ENCODE measurements at places on chromosomes 7 and 10.

GRCh38 chr10:98374217-98374985 is 40.6 kb downstream of the PYROXD2 start:
- peak; percentile 45 for DNase-seq
- H3K4me3 ChIP-seq, result no peak overlapping the region
- H3K36me3 ChIP-seq, result no peaks in the 10 kb centered on the region
- H3K4me1 ChIP-seq, result peaks cover 28% of the 10 kb centered on the region
- peak overlapping the region; percentile 28 for H3K27ac ChIP-seq
- no peaks in the 10 kb centered on the region for H3K27me3 ChIP-seq

GRCh38 chr10:12657489-12657888 is 308.1 kb downstream of the CAMK1D start:
- no peaks in the 10 kb centered on the region for H3K4me1 ChIP-seq
- peaks cover 71% of the 10 kb centered on the region for H3K27me3 ChIP-seq
- no peak overlapping the region for H3K27ac ChIP-seq
- no peak for DNase-seq
- H3K4me3 ChIP-seq, result no peak overlapping the region

DNA sequence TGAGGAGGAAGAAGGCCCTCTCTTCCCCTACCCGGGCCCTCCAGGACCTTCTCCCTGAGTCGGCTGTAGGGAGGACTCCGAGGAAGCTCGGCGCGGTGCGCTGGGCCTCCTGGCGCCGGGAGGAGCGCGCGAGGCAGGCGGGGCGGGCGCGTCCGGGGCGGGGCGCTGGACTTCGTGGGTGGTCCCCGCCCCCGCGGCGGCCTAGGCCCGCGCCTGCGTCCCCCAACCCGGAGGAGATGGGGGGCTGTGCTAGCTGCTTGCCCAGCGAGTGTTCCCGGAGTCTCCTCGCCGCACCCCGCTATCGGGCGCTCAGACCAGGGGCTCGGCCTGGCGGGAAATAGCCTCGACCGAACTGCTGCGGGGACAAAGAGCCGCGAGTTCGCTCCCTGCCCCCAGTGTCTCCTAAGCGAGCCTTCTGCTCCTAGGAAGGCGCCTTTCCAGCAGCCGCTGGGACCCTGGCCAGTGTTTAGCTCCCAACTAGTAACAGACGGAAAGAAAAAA is 19.2 kb upstream of the SMO start:
- H3K36me3 ChIP-seq, result peaks cover 8% of the 10 kb centered on the region
- no peak overlapping the region for H3K27ac ChIP-seq
- H3K4me3 ChIP-seq, result no peak overlapping the region
- no peaks in the 10 kb centered on the region for H3K27me3 ChIP-seq
- DNase-seq, result peak; percentile 18
- H3K4me1 ChIP-seq, result no peaks in the 10 kb centered on the region

DNA sequence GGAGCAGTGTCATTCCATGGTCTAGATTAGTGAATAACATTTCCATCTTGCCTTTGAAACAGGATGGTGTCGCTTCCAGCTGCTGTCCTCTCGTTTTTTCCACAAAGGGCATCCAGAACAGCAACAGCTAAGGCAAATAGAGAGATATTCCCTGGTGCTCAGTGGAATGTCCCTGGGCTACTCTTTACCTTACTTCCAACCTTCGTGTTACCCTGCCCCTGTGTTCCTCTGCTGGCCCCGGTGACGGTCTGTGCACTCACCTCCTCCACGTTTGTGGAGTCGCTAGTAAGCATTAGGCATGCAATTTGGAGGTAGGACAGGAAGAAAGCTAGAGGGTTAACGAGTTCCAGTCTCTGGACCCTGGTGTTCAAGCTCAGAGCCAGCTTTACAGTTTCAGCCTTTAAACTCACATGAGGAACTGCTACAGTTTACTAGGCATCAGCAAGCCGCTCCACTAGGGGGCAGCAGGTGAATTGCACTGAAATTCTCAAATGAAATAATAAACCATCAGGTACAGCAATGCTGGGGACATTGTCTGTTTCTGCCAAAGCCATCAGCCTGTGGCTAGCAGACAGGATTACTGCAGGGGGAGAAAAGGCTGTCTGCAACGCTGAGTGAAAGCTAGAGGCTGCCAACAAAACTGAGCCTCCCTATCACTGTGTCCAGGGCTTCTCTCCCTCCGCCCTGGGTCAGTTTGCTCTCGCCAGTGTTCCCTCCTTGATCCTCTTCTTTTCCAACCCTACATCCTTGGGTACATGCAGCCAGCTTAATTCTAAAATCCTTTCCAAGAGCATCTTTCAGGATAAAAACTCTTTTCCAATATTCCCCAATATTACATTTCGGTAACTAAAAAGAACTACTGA is 9.0 kb downstream of the MRPL32 start:
- peaks cover 8% of the 10 kb centered on the region for H3K36me3 ChIP-seq
- H3K27me3 ChIP-seq, result no peaks in the 10 kb centered on the region
- no peak overlapping the region for H3K27ac ChIP-seq
- DNase-seq, result peak; percentile 88

GRCh38 chr7:74287303-74288033 is 1.7 kb upstream of the CLIP2 start:
- H3K4me3 ChIP-seq, result peak overlapping the region; percentile 68
- no peaks in the 10 kb centered on the region for H3K27me3 ChIP-seq
- DNase-seq, result peak; percentile 57
- H3K4me1 ChIP-seq, result peaks cover 42% of the 10 kb centered on the region

DNA sequence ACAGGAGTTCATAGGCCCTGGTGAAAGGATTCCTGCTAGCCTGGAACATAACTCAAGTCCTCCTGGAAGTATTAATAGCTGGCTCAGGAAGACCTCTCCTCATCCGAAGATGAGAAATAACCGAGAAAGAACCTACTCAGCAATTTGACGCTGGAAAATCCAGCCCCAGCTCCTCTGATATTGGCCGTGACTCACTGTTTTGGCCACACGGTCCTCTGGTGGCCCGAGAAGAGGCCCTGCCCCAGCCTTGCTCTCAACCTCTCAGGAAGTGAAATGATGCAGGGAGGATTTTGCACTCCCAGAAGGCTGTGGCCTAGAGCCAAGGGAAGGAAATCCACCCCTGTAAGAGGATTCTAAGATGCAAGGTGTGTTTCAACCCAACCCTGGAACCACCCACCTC is 121.6 kb downstream of the MTPAP start:
- H3K27ac ChIP-seq, result no peak overlapping the region
- H3K4me1 ChIP-seq, result peaks cover 13% of the 10 kb centered on the region
- H3K36me3 ChIP-seq, result no peaks in the 10 kb centered on the region
- H3K4me3 ChIP-seq, result no peak overlapping the region
- peaks cover 14% of the 10 kb centered on the region for H3K27me3 ChIP-seq

DNA sequence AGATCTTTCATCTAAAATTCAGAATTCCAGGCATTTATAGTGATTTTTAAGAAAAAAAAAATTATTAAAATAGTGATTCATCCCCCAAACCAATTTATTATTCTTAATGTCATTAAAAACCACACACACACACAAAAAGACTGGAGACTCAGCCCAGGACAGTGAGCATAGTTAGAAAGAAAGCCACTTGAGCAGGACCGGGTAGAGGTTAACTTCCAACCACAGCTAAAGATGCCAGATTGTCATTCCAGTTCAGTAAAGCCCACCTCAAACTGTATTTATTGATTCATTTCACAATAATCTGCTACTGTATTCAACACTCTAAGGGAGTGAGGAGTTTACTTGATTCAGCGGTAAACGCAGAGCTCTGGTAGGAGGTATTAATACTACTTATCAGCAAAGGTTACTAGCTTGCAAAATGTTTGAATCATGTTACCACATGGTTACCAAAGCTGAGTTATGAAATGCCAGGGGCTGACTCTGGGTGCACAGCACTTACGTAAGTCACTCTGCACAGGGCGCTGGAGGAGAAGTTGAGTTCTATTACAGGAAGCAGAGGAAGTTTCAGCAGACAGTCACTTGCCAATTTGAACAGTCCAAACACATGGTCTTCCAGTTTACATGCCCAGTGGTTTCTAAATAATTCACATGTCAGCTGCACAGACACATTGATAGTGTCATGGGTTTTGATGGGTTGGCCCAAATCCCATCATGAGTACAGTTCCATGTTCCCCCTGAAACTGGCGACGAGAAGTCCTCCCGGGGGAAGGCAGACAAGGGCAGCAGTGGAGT is 64.6 kb downstream of the KLF6 start:
- peaks cover 9% of the 10 kb centered on the region for H3K4me1 ChIP-seq
- H3K27ac ChIP-seq, result no peak overlapping the region
- H3K4me3 ChIP-seq, result no peak overlapping the region
- no peaks in the 10 kb centered on the region for H3K27me3 ChIP-seq

- DNase-seq, result no peak
- H3K36me3 ChIP-seq, result peaks cover 4% of the 10 kb centered on the region
- no peak overlapping the region for H3K4me3 ChIP-seq
- H3K27ac ChIP-seq, result no peak overlapping the region
- H3K4me1 ChIP-seq, result peaks cover 35% of the 10 kb centered on the region
- peaks cover 3% of the 10 kb centered on the region for H3K27me3 ChIP-seq
These were observed 22.2 kb downstream of the FRMPD2 start for GRCh38 chr10:48252354-48252650.

DNA sequence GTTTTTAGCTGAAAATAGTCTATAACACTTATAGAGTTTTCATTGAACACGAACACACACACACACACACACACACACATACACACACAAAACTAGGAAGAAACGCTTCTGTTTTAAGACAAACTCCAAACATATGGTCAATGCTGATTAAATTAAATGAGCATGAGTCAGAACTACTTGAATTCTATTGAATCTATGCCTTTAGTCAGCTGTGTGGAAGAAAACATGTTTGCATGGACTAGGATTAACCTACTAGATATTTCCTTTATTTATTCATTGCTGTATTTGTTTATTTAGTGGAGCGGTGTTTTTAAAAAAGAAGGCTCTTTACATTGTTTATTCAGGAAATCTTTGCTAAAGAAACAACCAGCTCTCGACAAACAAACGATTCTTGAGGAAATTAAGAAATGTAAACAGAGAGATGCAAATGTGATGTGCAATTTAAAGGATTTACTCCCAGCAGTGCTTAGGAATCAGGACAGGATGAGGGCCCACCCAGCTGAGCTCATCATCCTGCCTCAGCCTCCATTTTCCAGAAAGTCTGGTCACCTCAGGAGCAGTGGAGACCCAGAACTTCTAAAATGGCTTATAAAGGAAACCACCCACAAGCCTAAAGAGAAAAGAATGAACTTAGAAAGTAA is 83.2 kb downstream of the PDE1C start:
- no peaks in the 10 kb centered on the region for H3K36me3 ChIP-seq
- no peaks in the 10 kb centered on the region for H3K27me3 ChIP-seq
- no peak overlapping the region for H3K4me3 ChIP-seq
- peaks cover 33% of the 10 kb centered on the region for H3K4me1 ChIP-seq

DNA sequence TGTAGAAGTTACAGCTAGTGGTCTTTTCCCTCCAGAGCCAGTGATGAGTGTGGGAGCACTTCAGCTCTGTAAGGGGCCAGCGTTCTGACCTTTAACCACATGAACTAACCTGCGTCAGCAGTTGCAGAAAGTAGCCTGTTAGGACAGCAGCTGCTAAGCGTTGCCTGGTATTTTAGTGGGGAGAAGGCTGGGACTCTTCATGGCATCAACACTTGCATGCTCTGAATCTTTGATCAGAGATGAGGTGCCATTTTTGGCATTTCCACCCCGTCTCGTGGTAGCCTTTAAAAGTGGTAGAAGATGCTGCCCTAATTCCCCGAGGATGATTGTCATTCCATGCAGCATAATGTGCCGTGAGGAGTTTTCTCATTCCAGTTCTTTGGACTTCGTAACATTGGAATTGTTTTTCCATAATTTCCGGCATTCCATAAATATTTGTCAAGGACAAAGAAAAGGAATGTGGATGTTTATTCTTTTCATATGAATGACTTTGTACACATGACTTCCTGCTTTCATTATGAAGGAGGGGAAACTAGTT is 92.2 kb downstream of the AVL9 start:
- no peak for DNase-seq
- peaks cover 75% of the 10 kb centered on the region for H3K36me3 ChIP-seq
- peaks cover 16% of the 10 kb centered on the region for H3K4me1 ChIP-seq
- no peak overlapping the region for H3K4me3 ChIP-seq

- H3K4me3 ChIP-seq, result no peak overlapping the region
- H3K4me1 ChIP-seq, result peaks cover 2% of the 10 kb centered on the region
- H3K27me3 ChIP-seq, result no peaks in the 10 kb centered on the region
- H3K36me3 ChIP-seq, result no peaks in the 10 kb centered on the region
These were observed 108.6 kb upstream of the TMEM106B start for GRCh38 chr7:12102527-12102926.

- no peaks in the 10 kb centered on the region for H3K27me3 ChIP-seq
- no peaks in the 10 kb centered on the region for H3K36me3 ChIP-seq
- H3K4me3 ChIP-seq, result no peak overlapping the region
These were observed 125.3 kb downstream of the SAMD9 start for GRCh38 chr7:92992483-92992882.

GRCh38 chr7:138865843-138866242 is 67.8 kb upstream of the ATP6V0A4 start:
- DNase-seq, result peak; percentile 65
- H3K27ac ChIP-seq, result no peak overlapping the region
- peaks cover 24% of the 10 kb centered on the region for H3K4me1 ChIP-seq
- peaks cover 3% of the 10 kb centered on the region for H3K36me3 ChIP-seq
- H3K4me3 ChIP-seq, result no peak overlapping the region

DNA sequence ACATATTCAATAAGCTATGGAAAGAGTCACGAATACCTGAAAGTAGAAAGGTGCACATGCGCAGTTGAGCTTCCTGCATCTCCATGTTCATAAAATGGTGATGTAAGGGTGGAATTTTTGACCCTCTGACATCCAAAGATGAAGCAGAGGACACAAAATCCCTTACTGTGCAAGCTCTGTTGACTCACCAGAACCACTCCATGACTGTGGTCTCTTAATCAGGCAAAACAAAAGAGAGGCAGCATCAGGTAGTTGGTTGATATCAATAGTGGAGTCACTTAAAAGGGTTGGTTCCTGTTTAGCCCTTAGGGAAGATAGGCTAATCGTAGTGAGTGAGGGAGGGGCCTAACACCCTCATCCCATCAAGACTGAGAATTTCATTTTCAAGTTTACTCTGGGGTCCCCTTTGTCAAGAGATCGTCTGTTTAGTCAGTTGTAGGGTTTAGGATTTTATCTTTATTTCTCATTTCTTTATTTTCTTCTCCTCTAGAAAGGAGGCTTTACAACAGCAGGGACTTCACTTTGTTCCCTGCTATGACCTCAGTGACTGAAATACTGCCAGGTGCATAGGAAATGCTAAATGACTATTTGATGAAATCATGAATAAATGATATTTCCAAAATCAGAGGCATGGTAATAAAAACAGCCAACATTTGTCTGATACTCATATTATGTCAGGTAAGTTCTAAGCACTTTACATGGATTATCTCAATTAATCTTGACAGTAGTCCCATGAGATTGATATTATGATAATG is 98.1 kb downstream of the CD36 start:
- no peak overlapping the region for H3K27ac ChIP-seq
- no peak for DNase-seq
- no peaks in the 10 kb centered on the region for H3K36me3 ChIP-seq
- H3K4me3 ChIP-seq, result no peak overlapping the region
- no peaks in the 10 kb centered on the region for H3K27me3 ChIP-seq

GRCh38 chr7:150778738-150779301 is 21.3 kb downstream of the TMEM176B start:
- peaks cover 35% of the 10 kb centered on the region for H3K27me3 ChIP-seq
- H3K4me1 ChIP-seq, result no peaks in the 10 kb centered on the region
- peak; percentile 86 for DNase-seq
- no peak overlapping the region for H3K27ac ChIP-seq
- no peaks in the 10 kb centered on the region for H3K36me3 ChIP-seq

- H3K27ac ChIP-seq, result no peak overlapping the region
- H3K36me3 ChIP-seq, result no peaks in the 10 kb centered on the region
- H3K4me1 ChIP-seq, result no peaks in the 10 kb centered on the region
- no peak overlapping the region for H3K4me3 ChIP-seq
- no peak for DNase-seq
These were observed 59.3 kb upstream of the TRIM8 start for GRCh38 chr10:102585026-102585425.
